Activated CD4-positive, alpha-beta T cell treated with anti-CD3 and anti-CD28 coated beads for 48 hours (primary cell): ENCODE measurements at places on chromosomes 4 and X.
A peak's percentile ranks its signal among the peaks of the same experiment; 100 is the strongest.

DNA sequence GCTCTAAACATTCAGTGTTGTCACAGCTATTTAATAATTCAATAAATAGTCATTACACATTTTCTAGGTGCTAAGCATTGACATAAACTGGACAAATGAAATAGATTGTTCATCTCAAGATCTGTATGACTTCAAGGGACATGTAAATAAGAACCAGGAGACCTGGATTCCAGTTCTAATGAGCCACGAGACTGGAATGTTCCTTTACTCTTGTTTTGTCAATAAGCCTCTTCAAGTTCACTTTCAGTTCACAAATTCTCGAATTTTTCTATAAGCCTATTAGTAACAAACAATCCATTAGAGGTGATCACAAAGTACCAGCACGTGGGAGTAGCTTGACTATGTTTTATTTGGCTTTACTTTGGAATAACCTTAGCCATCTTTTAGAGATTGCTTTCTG, 514.0 kb upstream of the SMIM31 start:
- no peak for DNase-seq

GRCh38 chrX:74063426-74064155, 240.4 kb upstream of the ZCCHC13 start:
- DNase-seq = no peak

- DNase-seq = no peak
These were observed 944 bp downstream of the KLF8 start for GRCh38 chrX:56233100-56233499.

GRCh38 chrX:131308980-131309379, 19.9 kb upstream of the IGSF1 start:
- DNase-seq = no peak

GRCh38 chrX:26511589-26512363, 295.8 kb downstream of the MAGEB5 start:
- DNase-seq = no peak

DNA sequence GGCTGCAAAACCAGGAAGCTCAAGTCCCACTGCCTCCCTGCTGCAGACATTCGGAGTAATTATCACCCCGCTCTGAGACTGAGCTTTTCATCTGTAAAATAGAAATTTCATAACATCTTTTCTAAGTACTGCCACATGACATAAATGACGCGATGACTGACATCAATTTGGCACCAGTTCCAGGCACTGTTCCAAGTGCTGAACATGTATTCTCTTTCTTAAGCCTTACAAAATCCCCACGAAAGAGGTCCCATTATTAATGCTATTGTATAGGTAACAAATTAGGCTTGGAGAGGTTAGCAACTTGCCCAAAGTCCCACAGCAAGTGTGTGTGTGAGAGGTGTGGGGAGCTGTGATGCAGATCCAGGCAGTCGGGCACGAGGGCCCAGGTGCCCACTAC, 56.4 kb downstream of the SLC2A9 start:
- no peak for DNase-seq

DNA sequence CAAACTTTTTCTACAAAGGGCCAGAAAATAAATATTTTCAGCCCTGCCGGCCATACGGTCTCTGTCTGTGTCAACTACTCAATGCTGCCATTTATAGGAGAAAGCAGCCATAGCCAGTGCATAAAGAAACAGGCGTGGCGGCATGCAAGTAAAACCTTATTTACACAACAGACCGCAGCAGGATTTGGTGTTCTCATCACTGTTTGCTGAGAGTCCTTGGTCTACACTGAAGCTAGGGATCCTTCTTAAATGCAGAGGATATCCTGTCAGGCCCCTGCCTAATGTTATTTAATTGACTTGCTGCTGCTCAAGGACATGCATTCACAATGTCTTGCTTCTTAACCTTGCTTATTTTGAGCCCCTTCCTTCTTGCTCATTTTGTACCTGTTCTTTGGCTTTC, 54.7 kb downstream of the CPE start:
- DNase-seq = no peak

DNA sequence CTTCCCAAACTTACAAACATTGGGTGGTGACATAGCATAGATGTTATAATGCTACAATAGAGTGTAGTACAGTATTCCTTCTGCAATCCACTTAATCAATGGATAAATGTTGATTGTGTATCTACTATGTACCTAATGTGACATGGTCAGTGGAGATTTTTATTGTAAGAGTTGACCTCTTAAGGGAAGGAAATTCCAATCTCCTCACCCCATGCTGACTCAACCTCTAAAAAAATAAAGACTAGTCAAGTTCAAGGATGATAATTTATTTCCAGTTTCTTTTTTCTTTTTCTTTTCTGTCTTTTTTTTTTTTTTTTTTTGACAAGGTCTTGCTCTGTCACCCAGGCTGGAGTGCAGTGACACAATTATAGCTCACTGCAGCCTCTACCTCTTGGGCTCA, 206.5 kb upstream of the STS start:
- DNase-seq = no peak

- no peak for DNase-seq
These were observed 17.7 kb downstream of the ACSL1 start for GRCh38 chr4:184807797-184808712.

DNA sequence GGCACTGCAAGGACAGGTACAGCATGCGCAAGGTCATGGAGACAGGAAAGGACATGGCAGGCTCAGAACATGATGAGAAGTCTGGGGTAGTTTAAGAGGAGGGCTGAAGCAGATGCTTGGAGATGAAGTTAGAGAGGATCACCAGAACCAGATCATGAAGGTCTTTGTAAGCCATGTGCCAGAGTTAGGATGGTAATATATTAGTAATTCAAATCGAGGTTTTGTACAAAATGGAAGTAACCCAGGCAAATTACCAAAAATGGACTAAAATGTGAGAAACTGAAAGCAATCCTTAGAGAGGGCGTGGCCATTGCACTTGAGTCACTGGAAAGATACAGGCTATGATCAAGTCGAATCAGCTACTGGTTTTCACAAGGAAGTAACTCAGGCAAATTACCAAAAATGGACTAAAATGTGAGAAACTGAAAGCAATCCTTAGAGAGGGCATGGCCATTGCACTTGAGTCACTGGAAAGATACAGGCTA, 13.5 kb downstream of the RXFP1 start:
- DNase-seq = peak; percentile 56

DNA sequence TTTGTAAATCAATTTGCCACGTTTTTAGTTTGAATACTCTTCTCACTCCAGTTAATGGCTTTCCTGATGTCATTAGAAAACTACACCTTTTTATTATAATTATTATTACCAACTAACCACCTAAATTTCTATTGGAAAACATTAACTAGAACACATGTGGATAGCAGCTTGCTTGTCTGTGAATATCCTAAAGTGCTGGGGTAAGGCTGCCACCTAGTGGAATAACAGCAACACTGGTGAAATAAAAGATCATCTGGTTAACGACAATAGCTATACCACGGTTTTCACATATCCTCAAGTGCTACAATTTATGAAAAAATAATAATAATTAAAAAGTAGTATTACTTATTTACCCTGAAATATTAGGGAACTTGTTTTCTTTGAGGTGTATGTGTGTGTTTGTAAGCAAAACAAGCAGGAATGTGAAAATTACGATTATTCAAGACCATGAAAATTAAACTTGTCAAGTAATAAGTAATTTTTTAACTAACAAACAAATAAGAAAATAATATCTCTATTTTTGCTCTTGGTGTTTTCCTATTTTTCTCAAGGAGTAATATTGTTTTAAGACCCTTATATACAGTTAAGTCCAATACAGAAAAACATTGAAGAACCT, 130.1 kb upstream of the TECRL start:
- peak; percentile 46 for DNase-seq

- no peak for DNase-seq
These were observed 2.9 kb upstream of the BGN start for GRCh38 chrX:153491918-153492317.

- DNase-seq = peak; percentile 3
These were observed 24.8 kb upstream of the CYBB start for GRCh38 chrX:37755025-37755424.

DNA sequence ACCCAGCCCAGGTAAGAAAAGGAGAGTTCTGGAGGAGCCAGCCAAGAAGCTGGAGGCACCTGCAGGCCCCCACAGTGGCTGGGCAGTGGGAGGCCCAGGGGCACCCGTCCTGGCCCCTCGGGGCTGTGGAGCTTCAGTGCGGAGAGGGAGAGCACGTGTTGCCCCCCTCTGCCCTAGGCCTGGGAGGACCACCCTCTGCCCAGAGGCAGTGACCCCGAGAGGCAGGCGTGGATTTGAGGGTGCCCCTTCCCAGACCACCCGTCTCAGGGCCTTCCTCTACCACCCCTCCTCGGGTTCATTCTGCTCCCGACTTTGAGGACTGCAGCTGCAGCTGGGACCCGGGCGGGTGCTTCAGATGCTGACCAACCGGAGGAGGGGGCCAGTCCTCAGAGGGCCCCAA, 12.1 kb upstream of the HGFAC start:
- no peak for DNase-seq

DNA sequence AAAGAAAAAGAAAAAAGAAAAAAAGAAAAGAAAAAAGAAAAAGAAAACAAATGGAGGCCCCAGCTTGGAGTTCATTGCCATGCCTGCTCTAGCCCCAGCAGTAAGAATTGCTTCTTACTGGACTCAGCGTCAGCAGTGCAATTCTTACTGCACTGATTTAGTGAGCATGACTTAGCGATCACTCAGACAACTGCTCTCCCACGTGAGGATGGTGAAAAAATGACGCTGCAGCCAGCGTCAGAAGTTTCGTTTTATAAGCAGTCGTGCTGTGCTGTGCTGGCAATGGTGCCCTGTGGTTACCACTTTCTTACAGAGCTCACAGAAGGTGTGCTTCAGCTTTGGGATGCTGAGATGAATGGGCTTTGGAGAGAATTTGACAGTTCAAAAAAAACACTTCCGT, 68.3 kb upstream of the DDX3X start:
- peak; percentile 75 for DNase-seq

DNA sequence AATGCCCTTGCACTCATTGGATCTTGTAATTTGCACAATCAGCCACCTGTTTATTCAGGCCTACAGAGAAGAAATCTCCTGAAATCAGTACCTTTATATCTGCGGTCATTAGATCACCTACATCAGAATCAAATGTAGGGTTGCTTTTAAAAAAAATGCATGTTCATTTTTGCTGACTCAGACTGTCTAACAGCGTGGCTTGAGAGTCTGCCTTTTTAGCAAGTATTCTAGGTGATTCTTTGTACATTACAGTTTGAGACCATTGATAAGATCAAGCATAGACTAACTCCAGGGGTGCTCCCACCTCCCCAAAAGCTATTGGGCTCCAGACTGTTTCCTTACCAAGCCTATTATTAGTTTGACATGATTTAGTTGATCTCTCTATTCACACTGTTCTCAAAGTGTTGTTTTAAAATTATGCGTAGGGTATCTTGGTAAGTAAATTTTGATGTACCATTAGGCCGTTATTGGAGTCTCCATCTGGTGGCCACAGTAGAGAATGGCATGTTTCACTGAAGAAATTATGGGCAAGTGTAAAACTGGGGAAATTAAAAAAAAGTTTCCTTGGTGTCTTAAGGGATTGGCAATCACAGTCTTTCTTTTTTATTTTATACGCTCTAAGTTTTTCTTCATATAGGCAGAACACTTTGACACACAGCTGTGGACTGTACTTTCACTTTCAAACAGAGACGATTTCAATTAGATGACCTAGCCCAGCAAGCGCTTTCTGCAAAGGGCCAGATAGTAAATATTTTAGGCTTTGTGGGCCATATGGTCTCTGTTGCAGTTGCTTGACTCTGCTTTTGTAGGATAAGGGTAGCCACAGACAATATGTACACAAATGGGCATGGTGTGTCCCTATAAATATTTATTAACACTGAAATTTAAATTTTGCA, 33.7 kb upstream of the MSL3 start:
- peak; percentile 9 for DNase-seq

DNA sequence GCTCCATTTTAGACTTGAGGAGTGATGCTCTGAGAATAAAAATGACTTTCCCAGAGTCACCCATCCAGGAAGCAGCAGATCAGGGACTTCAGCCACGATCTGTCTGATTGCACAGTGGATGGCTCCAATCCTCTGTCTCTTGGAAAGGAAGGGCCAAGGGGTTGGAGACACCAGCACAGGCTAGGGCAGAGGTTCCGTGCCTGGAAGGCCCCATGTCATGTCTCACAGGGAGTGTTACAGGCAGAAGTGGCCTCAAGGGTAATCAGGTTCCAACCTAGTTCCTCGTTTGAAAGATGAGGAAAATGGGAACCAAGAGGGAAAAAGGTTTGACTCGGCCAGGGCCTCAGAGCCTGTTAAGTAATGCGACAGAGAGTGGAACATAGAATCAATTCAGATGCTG, 160.0 kb downstream of the EFNB1 start:
- no peak for DNase-seq

GRCh38 chr4:2994917-2995316, 31.5 kb downstream of the GRK4 start:
- DNase-seq = no peak

GRCh38 chr4:88033309-88033708, 25.9 kb downstream of the PKD2 start:
- DNase-seq = peak; percentile 42

- no peak for DNase-seq
These were observed 186.2 kb downstream of the RCHY1 start for GRCh38 chr4:75327804-75328512.
